SW 1271 (cell line): ENCODE measurements at places on chromosomes 12 and 14.

DNA sequence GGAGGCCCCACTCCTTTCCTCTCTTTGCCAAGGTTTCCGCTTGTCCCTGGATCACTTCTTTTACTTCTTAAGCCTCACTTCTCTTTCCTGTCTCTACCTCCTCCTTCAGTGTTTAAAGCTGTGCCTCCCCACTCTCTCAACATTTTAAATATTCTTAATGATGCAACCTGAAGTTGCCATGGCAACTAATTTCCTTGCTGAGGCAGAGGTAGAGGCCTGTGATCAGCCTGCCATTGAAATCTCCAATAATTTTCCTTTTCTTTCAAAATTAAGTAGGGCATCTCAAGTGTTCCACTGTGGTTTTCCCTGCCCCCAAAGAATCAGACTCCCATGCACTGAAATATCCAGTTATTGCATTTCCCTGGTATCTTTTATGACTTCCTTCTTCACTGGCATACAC is 108.6 kb upstream of the VRK1 start:
- no peak for DNase-seq

GRCh38 chr12:128966203-128966810 is 113.0 kb downstream of the GLT1D1 start:
- no peak for DNase-seq

DNA sequence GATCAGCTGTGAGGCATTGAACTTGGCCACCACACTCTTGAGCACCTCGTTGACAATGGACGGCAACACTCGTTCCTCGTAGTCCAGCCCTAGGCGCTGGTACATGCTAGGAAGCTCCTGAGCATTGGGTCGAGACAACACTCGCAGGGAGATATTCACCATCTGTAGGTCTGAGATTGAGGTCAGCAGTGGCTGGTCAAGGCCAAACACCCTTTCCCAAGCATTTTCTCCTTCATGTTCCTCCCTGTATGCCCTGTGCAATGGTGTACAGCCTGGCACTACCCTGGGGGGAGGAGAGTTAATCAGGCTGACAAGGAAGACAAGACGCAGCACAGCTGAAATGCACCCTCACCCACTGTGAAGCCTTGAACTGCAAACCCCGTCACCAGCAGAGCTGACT is 2.0 kb downstream of the PHB2 start:
- no peak for DNase-seq

- no peak for DNase-seq
These were observed 571.7 kb downstream of the DIO2 start for GRCh38 chr14:79639613-79640012.

DNA sequence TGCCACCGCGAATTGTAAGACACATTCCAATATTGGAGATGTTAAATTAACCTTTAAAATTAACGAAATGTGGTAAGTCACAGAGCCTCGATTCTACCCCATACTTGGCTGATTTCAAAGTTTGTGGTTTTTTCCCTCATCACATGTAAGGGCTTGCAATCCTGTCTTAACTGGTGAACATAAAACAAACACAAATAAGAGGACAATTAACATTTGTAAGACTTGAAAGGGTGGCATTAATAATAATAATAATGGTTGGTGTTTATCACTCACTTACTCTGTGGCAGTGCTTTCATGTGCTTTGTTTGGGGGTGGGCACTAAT is 26.6 kb downstream of the PPFIBP1 start:
- DNase-seq: no peak

DNA sequence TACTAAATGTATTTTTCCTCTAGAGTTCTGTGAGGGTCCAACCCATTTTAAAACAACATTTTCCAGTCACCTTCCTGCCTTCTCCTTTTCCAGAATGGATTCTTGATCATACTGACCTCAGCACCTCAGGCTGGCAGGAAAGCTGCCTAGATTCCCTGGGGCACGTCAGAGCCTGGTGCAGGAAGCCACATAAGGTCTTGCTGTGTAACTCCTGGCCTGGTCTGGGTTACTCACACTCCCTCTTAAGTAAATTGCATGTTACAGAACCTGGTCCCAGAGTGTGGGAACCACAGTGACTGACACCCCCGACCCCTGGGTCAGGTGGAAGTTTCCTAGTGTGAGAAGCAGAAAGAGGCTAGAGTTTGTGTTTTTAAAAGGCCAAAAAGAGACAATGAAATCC is 209.8 kb downstream of the SPTSSA start:
- DNase-seq: no peak

- DNase-seq: no peak
These were observed 932.6 kb upstream of the TMEM132C start for GRCh38 chr12:127334365-127334764.

GRCh38 chr14:68268197-68268596 is 448.6 kb downstream of the RAD51B start:
- no peak for DNase-seq

DNA sequence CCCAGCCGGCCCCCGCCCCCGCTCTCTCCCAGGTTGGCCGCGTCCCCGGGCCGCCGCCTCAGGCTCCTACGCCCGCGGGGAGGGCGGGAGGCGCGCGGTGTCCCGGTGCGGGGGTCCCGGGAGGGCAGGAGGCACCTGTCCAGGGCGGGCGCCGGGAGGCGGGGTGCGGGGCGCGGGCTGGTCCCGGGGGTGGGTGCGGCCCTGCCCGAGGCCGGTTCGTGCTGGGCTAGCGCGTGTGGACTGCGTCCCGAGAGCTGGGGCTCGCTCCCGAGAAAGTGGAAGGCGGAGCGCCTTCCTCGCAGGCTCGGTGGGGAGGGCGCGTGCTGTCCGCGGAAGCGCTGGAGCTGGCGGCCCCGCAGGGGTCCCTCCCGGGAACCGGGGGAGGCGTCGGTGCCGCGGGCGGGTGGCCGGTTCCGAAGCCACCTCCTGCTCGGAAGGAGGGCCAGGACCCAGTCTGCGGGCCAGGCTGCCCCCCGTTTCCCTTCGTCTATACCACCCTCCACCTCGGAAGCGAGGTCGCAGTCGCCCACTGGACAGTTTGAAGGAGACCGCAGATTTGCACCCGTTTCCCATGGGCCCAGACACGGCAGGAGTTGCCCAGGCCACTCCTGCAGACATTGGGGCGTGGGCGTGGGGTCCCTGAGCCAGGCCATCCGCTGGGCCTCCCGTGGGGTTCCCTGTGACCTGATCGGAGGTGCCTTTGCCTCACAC is 636 bp downstream of the ZFYVE21 start:
- DNase-seq: no peak

DNA sequence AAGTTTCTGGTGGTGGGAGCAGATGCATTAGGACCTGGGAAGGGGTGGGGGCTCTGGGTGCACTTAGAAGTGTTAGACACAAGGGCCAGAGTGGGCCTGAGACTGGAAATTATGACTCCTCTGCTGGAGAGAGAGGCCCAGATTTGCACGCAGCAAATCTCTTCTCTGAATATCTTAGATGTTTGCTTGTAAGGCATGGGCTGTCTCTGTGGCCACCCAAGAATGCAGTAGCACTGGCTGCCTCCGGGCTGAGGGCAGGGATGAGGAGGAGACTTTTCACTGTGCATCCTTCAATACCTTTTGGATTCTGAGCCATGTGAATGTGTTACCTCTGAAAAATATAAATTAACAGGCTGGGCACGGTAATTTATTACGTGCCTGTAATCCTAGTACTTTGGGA is 14.0 kb upstream of the RABGGTA start:
- no peak for DNase-seq

DNA sequence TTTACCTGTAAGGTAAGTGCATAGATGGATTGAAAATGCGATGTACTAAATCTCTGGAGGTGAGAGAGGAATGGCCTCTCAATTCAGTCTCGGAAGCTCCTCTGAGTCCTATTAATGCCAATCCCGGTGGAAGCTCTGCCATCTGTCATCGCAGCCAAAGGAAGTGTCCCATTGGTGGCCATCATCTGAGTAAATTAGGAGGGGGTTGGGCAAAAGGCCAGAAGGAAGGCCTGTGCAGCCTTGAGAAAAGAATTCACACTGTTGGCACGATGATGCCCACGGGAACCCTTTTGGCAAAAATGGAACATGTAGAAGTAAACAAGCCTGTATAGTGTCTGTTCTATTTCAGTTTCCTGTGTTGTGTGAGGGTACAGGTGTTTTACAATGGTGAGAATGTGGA is 494.8 kb downstream of the NELL2 start:
- no peak for DNase-seq

- no peak for DNase-seq
These were observed 284.4 kb upstream of the CRY1 start for GRCh38 chr12:107377596-107378385.

- no peak for DNase-seq
These were observed 484 bp upstream of the PRKCH start for GRCh38 chr14:61320806-61321384.

DNA sequence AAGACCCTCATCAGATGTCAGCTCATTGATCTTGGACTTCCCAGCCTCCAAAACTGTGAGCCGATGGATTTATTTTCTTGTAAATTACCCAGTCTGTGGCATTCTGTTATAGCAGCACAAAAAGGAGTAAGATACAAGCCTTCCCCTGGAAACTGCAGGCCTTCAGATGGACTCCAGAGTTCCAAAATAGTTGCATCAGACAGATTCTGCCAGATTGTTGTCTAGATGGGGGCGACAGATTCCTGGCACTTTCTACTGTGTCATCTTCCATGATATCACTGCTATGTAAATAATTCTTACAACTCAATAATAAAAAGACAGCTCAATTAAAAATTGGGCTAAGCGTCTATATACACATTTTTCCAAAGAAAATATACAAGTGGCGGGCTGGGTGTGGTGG is 17.2 kb upstream of the MARK3 start:
- no peak for DNase-seq

- no peak for DNase-seq
These were observed 35.2 kb upstream of the IFT81 start for GRCh38 chr12:110088936-110089335.

DNA sequence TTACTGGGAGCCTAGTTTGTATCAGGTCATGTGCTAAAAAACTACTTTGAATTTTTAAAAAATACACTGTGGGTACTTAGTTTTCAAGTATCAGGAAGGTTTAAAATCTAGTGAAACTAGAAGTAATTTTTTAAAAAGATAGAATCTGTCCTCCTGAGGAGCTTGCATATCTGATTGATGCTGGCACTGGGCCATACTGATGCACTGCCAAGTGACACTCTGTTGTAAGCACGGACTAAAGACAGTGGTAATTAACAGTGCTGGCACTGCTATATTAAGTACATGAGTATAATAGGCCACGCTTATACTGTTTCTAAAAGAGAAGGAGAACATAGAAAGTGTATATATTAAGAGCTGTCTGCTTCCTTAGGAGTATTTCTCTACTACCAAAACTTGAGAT is 10.0 kb upstream of the TBC1D30 start:
- DNase-seq: no peak
